ENCODE measurements at places on chromosomes 16 and 17. TPM values are rescaled to one million over a fixed set of nuclear protein-coding genes. Genes with fewer than 3 reads are reported as not detected.

- peaks cover 45% of the 10 kb centered on the region for H3K4me1 ChIP-seq
- no peak overlapping the region for H3K27ac ChIP-seq
- no peak overlapping the region for H3K4me3 ChIP-seq
- no peaks in the 10 kb centered on the region for H3K36me3 ChIP-seq
- peak; percentile 33 for DNase-seq
- H3K27me3 ChIP-seq, result no peaks in the 10 kb centered on the region
These were observed 192.9 kb downstream of the CCDC182 start for GRCh38 chr17:57552114-57552624.

CA5A gene
- total RNA-seq, result not detected

DNA sequence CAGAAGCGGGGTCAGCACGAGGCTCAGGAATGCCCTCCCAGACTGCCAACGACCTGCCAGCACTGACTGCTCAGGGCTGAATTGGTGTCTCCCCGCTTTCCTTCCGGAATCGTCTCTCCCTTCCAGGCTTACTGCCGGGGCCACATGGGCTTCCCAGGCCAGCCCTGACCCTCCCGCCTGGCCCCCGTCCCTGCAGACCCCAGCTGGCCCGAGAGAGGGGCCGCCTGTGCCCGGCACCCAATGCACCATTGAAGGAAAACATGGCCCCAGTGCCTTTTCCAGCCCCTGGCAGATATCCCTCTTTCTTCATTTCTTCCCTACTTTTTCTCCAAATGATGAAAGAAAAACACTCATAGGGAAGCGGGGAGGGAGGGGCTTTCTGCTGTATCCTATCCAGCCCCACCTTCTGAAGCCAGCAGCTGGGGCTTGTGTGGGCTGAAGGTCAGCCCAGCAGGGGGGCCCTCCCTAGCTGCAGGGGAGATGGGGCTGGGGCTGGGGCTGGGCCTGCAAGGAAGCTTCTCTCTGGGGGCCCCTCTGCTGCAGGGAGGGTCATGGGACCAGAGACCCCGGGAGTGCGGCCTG, 25.9 kb downstream of the ZNF469 start:
- H3K27ac ChIP-seq, result no peak overlapping the region
- no peaks in the 10 kb centered on the region for H3K27me3 ChIP-seq

GRCh38 chr16:47366228-47366627, 94.6 kb downstream of the ITFG1 start:
- no peak for DNase-seq
- no peak overlapping the region for H3K4me3 ChIP-seq
- no peaks in the 10 kb centered on the region for H3K27me3 ChIP-seq
- H3K27ac ChIP-seq, result no peak overlapping the region
- H3K4me1 ChIP-seq, result no peaks in the 10 kb centered on the region
- H3K36me3 ChIP-seq, result peaks cover 33% of the 10 kb centered on the region

DNA sequence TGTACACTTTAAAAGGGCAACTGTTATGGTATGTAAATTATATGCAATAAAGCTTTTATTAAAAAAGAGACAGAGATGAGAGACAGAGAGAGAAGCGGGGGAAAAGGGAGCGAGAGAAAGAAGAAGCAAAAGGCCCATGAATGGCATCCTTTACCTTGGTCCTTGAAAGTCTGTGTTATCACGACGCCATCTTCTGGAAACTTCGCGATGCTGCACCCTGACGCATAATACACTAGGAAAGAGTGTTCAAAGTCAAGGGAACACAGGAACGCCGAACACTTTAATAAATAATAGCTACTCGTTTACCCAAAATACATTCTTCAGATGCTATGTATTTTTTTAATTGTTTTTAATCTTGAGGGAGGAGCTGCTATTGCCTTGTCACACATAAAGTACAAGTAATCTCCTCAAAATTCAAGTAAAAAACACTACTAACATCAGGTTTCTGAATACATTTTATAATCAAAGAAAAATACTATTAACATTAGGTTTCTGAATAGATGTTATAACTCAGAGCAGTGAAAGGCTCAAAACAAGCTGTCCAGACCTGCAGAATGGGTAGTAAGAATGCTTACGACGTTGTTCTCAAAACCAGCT, 23.0 kb upstream of the SLC38A8 start:
- peaks cover 6% of the 10 kb centered on the region for H3K4me1 ChIP-seq
- H3K27me3 ChIP-seq, result no peaks in the 10 kb centered on the region

GRCh38 chr17:50547736-50548083, 736 bp downstream of the SPATA20 start:
- peaks cover 2% of the 10 kb centered on the region for H3K36me3 ChIP-seq
- peak overlapping the region; percentile 75 for H3K27ac ChIP-seq
- no peaks in the 10 kb centered on the region for H3K4me1 ChIP-seq
- DNase-seq, result no peak
- H3K27me3 ChIP-seq, result peaks cover 12% of the 10 kb centered on the region

GRCh38 chr16:28537964-28538732, 626 bp downstream of the NUPR1 start:
- H3K27ac ChIP-seq, result no peak overlapping the region
- DNase-seq, result no peak
- no peaks in the 10 kb centered on the region for H3K36me3 ChIP-seq
- H3K4me3 ChIP-seq, result no peak overlapping the region

RCVRN gene
- not detected for total RNA-seq

Measured in activated naive CD8-positive, alpha-beta T cell treated with anti-CD3 and anti-CD28 coated beads for 36 hours (primary cell).